ENCODE measurements at places on chromosomes 7 and 10. TPM values are rescaled to one million over a fixed set of nuclear protein-coding genes. Genes with fewer than 3 reads are reported as not detected.
A peak's percentile ranks its signal among the peaks of the same experiment; 100 is the strongest.

The BTBD16 gene
- not detected for total RNA-seq

GRCh38 chr7:99369767-99370391, 4.7 kb upstream of the ARPC1B start:
- H3K4me1 ChIP-seq: no peaks in the 10 kb centered on the region
- H3K36me3 ChIP-seq: no peaks in the 10 kb centered on the region
- no peak overlapping the region for H3K4me3 ChIP-seq
- DNase-seq: no peak
- H3K27ac ChIP-seq: no peak overlapping the region

The TEX47 gene
- total RNA-seq: not detected

DNA sequence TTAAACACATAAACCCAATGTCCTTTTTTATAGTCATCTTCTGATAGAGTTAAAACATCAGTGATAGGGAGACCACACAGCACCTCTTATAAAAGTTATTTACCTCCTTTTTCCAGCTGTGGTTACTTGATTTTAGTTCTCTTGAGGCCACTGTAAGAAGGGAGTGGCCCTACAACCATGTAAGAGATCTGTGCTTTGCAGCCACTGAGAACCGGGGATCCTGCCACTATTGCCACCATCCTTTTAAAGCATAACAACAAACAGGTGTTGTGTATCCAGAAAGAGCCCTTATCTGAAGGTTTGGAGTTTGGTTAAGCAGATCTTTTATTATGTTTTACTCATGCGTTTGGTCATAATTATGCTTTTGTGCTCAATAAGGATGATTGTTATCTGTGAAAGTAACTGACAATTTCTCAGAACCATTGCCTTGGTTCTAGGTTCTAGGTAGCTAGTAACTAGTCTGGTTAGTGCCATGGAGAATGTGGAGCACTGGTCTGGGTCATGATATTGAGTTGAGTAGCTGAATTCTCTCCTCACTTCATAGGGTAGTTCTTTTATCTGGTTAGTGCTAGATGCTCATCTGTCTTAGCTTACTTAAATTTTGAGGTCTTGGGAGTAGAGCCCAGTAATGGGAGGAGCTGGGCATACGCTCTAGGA, 56.5 kb downstream of the ST7 start:
- H3K4me1 ChIP-seq: peaks cover 6% of the 10 kb centered on the region
- H3K4me3 ChIP-seq: no peak overlapping the region
- H3K27ac ChIP-seq: no peak overlapping the region
- no peaks in the 10 kb centered on the region for H3K27me3 ChIP-seq

DNA sequence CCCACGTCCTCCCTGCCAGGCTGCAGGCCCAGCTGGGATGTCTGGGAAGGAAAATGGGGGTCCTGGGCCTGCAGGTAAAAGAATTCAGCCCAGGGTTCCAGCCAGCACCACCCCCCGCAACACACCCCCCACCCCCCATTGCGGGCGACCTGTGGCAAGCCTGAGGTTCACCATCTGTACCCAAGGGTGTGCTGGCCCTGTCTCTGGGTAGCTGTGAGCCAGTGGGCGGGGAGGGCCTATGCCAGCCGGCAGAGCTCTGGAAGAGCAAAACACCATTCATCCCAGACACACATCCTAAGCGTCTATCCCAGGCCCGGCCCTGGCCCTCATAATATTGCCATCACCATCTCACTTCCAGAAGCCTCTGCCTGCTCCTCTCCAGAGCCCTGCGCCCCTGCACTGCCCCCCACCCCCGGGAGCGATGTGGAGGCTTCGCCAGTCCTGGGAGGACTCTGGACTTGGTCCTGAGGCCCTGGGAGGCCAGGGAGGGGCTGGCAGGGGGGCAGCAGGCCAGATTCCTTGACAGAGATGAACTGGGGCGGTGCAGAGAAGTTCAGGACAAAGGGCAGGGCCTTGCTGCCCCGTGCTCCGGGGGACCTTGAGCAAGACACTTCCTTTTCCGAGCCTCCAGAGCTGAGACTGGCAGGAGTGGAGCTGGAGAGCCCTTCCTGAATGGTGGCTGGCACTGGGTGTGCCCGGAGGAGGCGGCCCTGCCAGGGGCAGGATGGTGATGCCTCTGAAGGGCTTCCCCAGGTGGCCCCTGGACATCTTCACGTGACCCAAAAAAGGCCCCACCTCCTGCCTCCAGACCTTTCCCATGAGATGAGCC, 8.7 kb upstream of the TTYH3 start:
- H3K4me1 ChIP-seq: peaks cover 28% of the 10 kb centered on the region
- H3K27me3 ChIP-seq: no peaks in the 10 kb centered on the region
- no peak overlapping the region for H3K27ac ChIP-seq
- peak; percentile 33 for DNase-seq

DNA sequence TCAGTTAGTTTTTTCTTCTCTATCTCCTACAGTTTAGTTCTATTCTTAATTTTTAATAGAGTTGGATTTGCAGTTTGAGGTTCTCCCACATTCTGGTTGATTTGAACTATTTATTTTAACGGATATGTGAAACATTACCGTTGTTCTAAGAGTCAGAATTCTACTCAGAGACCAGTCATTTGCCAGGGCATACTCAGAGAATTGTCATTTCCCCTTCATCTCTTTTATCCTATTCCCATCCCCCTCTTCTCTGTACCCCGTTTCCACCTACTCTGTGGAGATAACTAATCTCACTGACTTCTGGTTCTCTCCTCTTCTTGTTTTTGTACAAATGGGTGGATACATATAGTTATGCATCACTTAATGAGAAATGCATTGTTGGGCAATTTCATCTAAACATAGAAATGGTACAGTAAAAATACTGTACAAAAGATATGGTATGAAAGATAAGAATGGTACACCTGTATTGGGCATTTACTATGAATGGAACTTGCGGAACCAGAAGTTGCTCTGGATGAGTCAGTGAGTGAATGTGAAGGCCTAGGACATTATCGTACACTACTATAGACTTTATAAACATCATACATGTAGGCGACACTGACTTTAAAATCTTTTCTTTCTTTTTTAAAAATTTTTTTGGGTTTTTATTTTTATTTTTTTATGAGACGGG, 53.1 kb downstream of the INPP5F start:
- H3K27me3 ChIP-seq: no peaks in the 10 kb centered on the region
- no peak overlapping the region for H3K27ac ChIP-seq
- DNase-seq: no peak
- H3K4me1 ChIP-seq: no peaks in the 10 kb centered on the region

GRCh38 chr7:116577320-116577871, 52.6 kb downstream of the CAV1 start:
- H3K27ac ChIP-seq: no peak overlapping the region
- no peaks in the 10 kb centered on the region for H3K36me3 ChIP-seq
- no peak overlapping the region for H3K4me3 ChIP-seq
- no peaks in the 10 kb centered on the region for H3K27me3 ChIP-seq
- H3K4me1 ChIP-seq: no peaks in the 10 kb centered on the region

The HOXA1 gene
- 0.90 TPM for total RNA-seq

GRCh38 chr7:109282726-109283125, 713.1 kb downstream of the DNAJB9 start:
- no peak for DNase-seq
- no peaks in the 10 kb centered on the region for H3K27me3 ChIP-seq
- H3K36me3 ChIP-seq: no peaks in the 10 kb centered on the region
- no peaks in the 10 kb centered on the region for H3K4me1 ChIP-seq
- H3K4me3 ChIP-seq: no peak overlapping the region
- H3K27ac ChIP-seq: no peak overlapping the region

- H3K27ac ChIP-seq: peak overlapping the region; percentile 57
- no peaks in the 10 kb centered on the region for H3K27me3 ChIP-seq
- no peak overlapping the region for H3K4me3 ChIP-seq
- peak; percentile 40 for DNase-seq
- H3K36me3 ChIP-seq: no peaks in the 10 kb centered on the region
Measured at GRCh38 chr7:72504061-72504706, 92.0 kb upstream of the CALN1 start.

The FOXI2 gene
- not detected for total RNA-seq

- no peaks in the 10 kb centered on the region for H3K27me3 ChIP-seq
Measured at GRCh38 chr10:91061608-91062007, 140.7 kb upstream of the ANKRD1 start.

DNA sequence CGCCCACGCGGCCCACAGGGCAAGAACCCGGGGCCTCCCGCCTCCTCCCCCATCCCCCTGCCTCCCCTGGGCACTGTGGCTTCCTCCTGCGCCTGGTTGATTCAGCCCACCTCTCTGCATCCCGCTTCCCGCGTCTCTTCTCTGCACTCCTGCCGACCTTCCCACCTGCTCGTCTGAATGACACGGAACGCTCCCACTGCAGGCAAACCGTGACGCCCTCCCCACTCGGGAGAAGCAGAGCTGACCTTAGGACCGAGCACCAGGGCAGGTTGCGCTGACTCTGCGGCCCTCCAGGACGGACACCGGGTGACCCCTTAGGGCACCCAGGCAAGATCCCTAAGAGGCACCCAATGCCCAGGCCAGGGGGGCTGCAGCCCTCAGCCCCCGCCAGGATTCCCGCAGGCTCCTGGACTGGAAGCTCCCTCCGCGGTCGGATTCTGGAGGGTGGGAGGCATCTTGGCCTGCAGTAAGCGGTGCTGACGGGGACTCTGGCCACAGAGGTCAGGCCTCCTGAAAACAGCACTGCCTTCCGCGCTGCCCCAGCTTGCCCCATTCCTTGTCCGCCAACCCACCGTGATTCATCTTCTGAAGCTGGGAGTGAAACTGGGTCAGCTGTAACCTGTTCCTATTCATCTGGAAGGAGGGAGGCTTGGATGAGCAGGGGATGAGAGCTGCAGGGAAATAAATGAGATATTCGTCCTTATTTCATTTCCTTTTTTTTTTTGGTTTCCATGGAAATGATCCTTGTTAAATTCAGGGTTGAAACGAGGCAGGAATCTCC, 990 bp downstream of the CALML3 start:
- no peaks in the 10 kb centered on the region for H3K4me1 ChIP-seq
- no peak overlapping the region for H3K27ac ChIP-seq
- H3K4me3 ChIP-seq: no peak overlapping the region
- H3K36me3 ChIP-seq: no peaks in the 10 kb centered on the region

The VGF gene
- 1.7 TPM for total RNA-seq

DNA sequence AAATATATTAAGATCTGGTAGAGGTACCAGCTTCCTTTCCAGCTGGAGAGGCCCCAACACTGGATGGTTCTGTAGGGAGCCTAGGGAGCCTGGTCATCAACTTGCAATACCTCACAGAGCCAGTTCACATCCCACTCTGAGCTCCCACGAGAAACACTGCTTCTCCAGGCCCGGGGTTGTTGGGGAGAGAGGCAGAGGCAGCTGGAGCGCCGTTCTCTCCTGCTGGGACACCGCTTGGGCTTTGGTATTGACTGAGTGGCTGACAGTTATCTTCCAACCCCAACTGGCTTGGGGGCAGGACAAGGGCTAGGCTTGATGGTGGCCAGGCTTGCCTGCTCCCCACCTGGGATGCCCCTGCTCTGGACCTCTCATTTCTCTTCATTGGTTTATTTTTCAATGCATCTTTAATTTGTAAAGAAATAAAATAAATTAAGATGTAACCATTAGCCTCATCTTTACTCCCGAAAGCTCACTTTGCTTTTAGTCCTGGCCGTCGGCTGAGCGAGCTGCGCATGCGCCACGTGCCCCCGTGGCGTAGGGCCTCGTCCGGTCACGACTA, 10.0 kb upstream of the CHCHD1 start:
- peak overlapping the region; percentile 95 for H3K27ac ChIP-seq
- peak overlapping the region; percentile 90 for H3K4me3 ChIP-seq
- H3K4me1 ChIP-seq: peaks cover 15% of the 10 kb centered on the region
- no peaks in the 10 kb centered on the region for H3K36me3 ChIP-seq
- H3K27me3 ChIP-seq: no peaks in the 10 kb centered on the region

GRCh38 chr7:137354961-137355360, 11.4 kb upstream of the PTN start:
- H3K36me3 ChIP-seq: no peaks in the 10 kb centered on the region
- H3K27me3 ChIP-seq: no peaks in the 10 kb centered on the region
- DNase-seq: no peak
- no peak overlapping the region for H3K4me3 ChIP-seq
- H3K27ac ChIP-seq: no peak overlapping the region
- peaks cover 7% of the 10 kb centered on the region for H3K4me1 ChIP-seq

- no peak overlapping the region for H3K27ac ChIP-seq
- H3K4me1 ChIP-seq: no peaks in the 10 kb centered on the region
- peaks cover under 1% of the 10 kb centered on the region for H3K27me3 ChIP-seq
- H3K36me3 ChIP-seq: no peaks in the 10 kb centered on the region
- no peak for DNase-seq
- no peak overlapping the region for H3K4me3 ChIP-seq
Measured at GRCh38 chr10:90847436-90847835, 10.4 kb downstream of the HTR7 start.

The AKR1B15 gene
- not detected for total RNA-seq

The DYNC1I1 gene
- total RNA-seq: 42.6 TPM

- DNase-seq: peak; percentile 22
- H3K4me1 ChIP-seq: no peaks in the 10 kb centered on the region
- no peak overlapping the region for H3K4me3 ChIP-seq
- H3K27ac ChIP-seq: no peak overlapping the region
- H3K27me3 ChIP-seq: no peaks in the 10 kb centered on the region
Measured at GRCh38 chr10:81866753-81867152, 8.2 kb upstream of the NRG3 start.

The HYAL4 gene
- not detected for total RNA-seq

- no peak overlapping the region for H3K4me3 ChIP-seq
- H3K27ac ChIP-seq: peak overlapping the region; percentile 43
- H3K36me3 ChIP-seq: no peaks in the 10 kb centered on the region
- peak; percentile 31 for DNase-seq
- no peaks in the 10 kb centered on the region for H3K27me3 ChIP-seq
- peaks cover 19% of the 10 kb centered on the region for H3K4me1 ChIP-seq
Measured at GRCh38 chr10:62637249-62638061, 167.1 kb upstream of the ADO start.

The ZNF736 gene
- total RNA-seq: 22.4 TPM

DNA sequence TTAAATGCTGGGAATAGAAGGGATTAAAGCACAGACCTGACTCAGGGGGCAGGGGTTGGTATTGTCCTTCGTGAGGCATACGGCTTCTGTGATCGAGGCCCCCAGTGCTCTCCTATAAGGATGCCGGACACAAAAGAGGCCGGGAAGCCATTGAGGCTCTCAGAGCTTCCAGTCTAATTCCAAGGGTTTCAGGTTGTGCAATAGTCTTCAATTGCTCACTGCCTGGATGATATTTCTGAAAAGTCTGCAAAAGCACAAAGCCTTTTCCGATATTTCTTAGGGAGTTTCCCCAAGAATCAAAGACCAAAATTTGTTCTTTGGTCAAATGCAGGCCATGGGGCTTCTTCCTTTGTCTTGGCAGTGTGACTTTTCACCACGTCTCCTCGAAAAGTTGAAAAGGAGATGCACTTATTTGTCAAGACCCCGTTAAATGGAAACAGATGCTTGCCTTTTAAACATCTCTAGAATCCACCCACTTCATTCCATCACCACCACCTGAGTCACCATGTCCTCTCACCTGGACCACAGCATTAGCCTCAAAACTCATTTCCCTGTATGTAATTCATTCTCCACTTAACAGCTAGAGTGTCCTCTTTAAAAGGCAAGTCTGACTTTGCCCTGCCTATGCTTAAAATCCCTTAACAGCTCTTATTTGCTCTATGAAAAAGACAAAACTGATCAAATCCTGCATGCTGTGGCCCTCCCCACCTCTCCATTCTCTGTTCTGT, 134.8 kb upstream of the NAMPT start:
- no peak for DNase-seq
- H3K27me3 ChIP-seq: no peaks in the 10 kb centered on the region
- H3K27ac ChIP-seq: no peak overlapping the region
- H3K4me3 ChIP-seq: no peak overlapping the region
- no peaks in the 10 kb centered on the region for H3K36me3 ChIP-seq
- peaks cover 45% of the 10 kb centered on the region for H3K4me1 ChIP-seq

GRCh38 chr7:143279186-143280098, 5.3 kb upstream of the TMEM139 start:
- DNase-seq: no peak
- H3K4me1 ChIP-seq: peaks cover 17% of the 10 kb centered on the region
- H3K36me3 ChIP-seq: no peaks in the 10 kb centered on the region
- no peaks in the 10 kb centered on the region for H3K27me3 ChIP-seq
- no peak overlapping the region for H3K4me3 ChIP-seq
- H3K27ac ChIP-seq: peak overlapping the region; percentile 64
